Muscle of back (tissue), 13 donors: ENCODE measurements at places on chromosomes 11 and 22. TPM values are rescaled to one million over a fixed set of nuclear protein-coding genes. Genes with fewer than 3 reads are reported as not detected.

GRCh38 chr11:44319552-44320288 lies 9.8 kb upstream of the ALX4 start:
- DNase-seq: no peak

DNA sequence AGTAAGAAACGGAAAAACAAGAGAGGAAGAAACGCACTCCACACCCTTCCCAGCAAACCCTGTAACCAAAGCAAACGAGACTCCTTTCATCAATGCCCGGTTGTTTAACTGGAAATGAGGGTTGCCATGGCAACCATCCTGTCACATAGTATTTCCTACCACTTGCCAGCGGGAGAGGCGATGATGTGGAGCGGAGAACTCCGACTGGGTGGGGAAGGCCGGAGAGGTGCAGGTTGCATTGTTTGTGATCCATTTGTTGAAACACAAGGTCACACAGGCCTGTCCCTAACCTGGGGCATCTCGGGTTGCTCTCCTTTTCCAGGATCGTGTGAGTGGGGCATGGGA lies 609.9 kb downstream of the BUD13 start:
- DNase-seq: no peak

DNA sequence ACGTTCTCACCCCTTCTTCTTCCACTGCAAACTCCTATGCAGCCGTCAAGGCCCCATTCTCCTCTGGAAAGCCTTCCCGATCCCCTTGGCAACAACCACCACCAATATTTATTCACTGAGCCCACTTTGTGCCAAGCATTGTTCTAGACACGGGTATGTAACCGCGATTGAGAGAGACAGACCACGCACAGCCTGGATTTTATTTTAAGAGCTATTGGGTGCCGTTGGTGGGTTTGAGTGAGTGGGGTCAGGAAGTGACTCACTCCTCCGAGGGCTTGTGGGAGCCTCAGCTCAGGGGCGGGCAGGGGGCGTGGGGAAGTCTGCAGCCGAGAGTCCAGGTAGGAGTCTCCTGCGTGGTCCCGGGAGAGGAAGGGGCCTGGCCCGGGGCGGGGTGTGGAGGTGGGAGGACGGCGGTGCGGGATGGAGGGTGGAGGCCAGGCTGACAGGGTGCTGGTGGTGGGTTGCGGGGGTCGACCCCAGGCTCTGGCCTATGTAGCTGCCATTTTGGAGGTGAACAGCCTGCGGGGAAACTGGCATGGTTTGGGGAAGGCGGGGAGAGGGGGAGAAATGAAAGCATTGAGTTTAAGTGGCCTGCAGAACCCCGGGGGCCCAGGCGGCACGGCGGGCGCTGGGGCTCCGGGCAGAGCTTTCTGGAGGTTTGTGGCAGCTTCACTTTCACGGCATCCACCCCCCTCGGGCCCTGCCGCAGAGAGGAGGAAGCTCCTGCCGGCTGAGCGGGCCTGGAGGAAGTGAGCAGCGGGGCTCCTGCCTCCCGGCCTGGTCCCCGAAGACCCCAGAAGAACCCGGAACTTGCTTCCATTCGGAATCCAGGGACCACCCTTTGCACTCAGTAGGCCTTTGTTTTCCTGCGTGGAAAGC lies 547 bp downstream of the PARVG start:
- no peak for DNase-seq

GRCh38 chr11:132080127-132080526 lies 709.7 kb downstream of the NTM start:
- DNase-seq: no peak

DNA sequence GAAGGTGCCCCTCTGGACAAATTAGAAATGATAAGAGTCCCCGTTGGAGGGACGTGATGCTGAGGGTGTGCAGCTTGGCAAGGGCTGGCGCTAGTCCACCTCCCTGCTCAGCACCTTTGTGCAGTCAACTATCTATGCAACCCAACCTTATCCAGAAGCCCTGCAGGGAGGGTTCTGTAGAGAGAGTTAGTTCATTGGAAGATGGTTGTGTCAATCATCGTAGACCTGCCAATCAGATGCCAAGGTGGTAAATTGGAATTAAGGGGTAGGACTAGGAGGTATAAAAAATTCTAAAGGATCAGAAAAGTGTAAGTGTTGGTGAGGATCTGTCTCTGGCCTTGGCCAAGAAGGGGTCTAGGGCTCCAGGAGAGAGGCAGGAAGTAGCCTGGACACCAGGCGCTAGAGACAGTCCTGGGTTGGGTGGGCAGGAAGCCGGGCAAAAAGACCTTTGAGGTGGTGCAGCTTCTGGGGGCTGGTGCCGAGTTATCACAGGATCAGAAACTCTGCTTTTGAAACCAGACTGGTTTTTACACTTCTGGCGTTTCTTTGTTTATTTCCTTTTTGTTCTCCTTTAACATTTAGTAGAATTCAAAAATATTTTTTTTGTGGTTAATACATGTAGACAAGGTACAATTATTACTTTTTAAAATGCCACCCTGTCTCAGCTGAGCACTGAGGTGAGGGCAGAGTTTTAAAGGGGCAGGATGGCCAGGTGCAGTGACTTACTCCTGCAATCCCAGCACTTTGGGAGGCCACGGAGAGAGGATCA lies 1.6 kb downstream of the C1QTNF6 start:
- peak; percentile 79 for DNase-seq

DNA sequence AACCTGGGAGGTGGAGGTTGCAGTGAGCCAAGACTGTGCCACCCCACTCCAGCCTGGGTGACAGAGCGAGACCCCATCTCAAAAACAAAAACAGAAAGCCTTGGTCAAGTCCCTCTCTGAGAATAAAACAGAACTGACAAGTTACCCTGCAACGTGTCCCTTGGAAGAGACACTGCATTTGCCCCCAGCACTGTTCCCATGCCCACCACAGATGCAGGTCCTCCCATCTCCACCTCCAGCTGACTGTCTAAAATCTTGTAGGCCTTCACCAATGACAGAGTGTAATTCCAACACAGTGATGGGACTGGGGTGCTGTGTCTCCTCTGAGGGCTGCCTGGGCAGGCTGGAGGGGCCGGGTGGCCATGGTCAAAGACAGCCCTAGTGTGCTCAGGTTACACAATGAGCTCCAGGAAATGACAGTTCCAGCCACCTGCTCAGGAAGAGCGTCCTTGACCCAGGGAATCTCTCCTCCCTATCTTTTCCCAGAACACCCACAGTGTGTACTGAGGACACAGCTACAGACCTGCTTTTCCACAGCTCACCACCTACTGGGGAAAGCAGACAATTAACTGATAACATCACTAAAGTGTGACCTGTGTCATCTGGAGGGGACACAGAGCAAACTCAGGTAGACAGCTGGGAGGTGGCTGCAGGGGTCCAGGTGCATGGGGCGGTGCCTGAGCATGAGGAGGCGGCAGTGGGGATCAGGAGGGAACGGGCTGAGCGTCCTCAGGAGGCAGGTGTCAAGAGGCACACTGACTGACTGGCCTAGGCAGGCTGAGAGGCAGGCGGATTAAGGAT lies 56.4 kb downstream of the ARFGAP3 start:
- DNase-seq: no peak

- peak; percentile 91 for DNase-seq
These were observed 257.7 kb upstream of the CCDC90B start for GRCh38 chr11:83543706-83544439.

DNA sequence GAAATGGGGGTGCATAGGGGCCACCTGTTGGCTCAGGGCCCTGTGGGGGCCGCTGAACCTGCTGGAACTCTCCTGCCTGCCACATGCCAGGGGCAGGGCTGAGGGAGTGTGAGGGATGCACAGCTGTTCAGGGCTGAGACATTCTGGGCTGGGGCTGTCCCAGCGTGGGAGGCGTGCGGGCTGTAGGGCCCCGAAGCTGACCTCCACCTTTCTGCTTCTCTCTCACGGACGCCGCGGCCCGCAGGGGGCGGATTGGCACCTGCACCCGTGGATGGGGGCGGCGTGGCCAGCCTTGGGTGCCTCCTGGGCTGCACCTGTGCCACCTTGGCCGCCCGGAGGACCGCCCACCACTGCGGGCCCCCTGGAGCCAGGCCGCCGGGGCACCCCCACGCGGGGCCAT lies 4.1 kb downstream of the CCDC188 start:
- DNase-seq: no peak

Gene CARD18
- not detected for polyA plus RNA-seq

Gene KRTAP5-7
- not detected for polyA plus RNA-seq

Gene IGSF22
- polyA plus RNA-seq: 8.9 TPM
